IMR-90 (cell line): ENCODE measurements at places on chromosomes 5 and 9. TPM values are rescaled to one million over a fixed set of nuclear protein-coding genes. Genes with fewer than 3 reads are reported as not detected.

GRCh38 chr5:9482381-9482780, 63.5 kb downstream of the SEMA5A start:
- no peak for DNase-seq

GRCh38 chr9:69660304-69660703, 11.9 kb downstream of the APBA1 start:
- no peak for DNase-seq

DNA sequence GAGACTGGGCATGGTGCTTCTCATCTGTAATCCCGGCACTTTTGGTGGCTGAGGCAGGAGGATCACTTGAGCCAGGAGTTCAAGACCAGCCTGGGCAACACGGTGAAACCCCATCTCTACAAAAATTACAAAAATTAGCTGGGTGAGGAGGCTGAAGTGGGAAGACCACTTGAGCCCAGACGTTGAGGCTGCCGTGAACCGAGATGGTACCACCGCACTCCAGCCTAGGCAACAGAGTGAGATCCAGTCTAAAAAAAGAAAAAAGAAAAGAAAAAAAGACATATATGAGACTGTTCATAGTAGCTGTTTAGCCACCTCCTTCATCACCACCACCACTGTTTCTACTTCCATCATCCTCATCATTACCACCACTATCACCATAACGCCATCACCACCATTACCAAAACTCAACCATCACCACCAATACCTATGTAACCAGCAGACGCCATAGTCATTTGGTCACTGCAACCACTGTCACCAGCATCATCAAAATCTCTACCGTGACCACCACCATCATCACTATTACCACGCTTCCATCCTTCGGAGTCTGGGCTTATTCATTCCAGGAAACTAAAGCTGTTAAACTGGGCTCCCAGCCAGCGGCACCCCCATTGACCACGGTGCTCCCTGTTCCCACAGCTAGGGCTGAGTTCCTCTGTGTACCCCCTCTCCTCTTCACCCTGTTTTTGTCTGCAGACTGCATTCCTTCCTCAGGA, 8.4 kb upstream of the KIF12 start:
- no peak for DNase-seq

GRCh38 chr9:136511144-136511669, 28.4 kb upstream of the SEC16A start:
- DNase-seq = no peak

- no peak for DNase-seq
Observed at GRCh38 chr5:144267961-144268513, 97.4 kb downstream of the KCTD16 start.

- no peak for DNase-seq
Observed at GRCh38 chr5:148107608-148108007, 43.8 kb downstream of the SPINK5 start.

DNA sequence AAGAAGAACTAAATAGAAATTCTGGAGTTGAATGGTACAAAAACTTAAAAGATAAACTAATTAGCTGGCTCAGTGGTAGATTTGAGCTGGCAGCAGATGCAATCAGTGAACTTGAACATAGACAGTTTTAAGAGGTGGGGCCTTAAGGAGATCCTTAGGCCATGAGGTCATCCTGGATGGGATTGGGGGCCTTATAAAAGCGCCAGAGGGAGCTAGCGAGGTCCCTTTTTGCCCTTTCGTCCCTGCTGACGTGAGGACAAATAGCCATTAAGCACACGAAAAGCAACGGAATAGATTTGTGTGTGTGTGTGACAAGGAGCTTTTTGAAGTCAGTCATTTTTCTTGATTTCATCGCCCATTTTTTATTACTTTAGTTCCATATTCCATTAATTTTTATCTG, 83.3 kb downstream of the ZNF354C start:
- DNase-seq = peak; percentile 43

GRCh38 chr9:116191576-116192415, 38.2 kb downstream of the PAPPA start:
- no peak for DNase-seq

DNA sequence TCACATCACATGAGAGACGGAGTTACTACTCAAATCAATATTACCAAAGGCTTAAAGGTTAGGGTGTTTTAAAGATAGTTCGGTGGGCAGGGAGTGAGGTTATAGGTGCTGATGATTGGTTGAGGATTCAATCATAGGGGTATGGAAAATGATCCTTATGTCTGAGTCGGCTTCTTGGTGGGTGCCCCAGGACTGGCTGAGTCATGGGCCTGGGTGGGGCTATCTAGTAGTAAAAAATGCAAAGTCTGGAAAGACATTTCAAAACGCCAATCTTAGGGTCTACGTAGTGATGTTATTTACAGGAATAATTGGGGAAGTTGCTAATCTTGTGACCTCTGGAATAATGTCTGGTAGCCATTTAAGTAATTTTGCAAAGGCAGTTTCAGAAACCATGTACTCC, 15.2 kb upstream of the SPIN1 start:
- no peak for DNase-seq

GRCh38 chr5:38465702-38466423, 90.6 kb downstream of the LIFR start:
- no peak for DNase-seq

DNA sequence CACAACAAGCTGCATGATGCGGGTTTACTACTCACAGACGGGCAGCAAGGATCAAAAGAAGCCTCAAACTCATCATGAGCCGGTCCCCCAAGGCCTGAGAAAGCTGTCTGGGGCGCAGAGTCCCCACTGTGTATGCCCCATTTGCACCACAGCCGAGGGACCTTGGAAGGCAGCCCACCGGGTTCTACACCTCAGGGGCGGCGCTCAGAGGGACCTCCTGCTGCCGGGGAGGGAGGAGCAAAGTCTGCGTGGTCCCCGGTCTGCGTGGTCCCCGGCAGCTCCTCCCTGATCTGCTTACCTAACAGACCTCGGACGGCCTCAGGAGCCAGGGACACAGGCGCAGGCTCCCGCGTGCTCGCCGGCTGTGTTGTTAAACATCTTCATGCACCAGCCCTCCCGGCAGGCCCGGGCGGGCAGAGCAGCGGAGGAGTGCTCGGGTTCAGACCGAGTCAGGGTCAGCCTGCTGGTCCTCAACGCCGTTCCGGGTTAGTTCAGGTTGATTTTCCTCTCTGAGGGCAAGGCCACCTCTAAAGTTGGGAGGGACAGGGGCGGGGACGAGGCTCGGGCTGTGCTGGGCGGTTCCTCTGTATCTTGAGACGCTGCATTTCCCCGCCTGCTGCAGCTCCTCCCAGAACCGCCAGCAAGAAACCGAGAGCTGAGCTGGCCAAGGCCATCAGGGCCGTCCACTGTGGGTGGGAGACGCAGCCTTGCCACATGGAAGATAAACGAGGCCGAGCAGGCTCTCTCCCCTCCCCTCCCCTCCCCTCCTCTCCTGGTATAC, 74.6 kb downstream of the MRPL36 start:
- DNase-seq = no peak

DNA sequence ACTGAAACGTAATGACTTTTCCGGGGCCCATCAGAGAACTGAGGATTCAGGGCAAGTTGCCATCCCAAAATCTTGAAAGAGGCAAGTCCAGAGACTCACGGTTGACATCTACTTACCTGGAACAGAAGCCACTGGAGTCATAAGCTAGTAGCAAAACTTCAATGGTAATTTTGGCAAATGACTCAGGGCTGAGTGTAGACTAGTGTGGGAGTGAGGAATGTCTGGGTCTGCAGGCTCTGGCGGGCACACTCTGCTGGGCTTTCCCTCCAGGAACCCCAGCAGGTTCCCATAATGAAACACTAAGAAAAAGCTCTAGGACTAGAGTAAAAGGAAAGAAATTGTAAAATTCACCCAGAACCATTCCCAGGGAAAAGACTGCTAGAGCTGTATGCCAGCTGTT, 122.9 kb upstream of the NFIL3 start:
- peak; percentile 81 for DNase-seq

GRCh38 chr5:150149618-150150017, 6.0 kb downstream of the PDGFRB start:
- DNase-seq = no peak

- peak; percentile 63 for DNase-seq
Observed at GRCh38 chr9:115261656-115262081, 143.7 kb upstream of the TNC start.

- peak; percentile 19 for DNase-seq
Observed at GRCh38 chr5:115549154-115549553, 4.6 kb upstream of the FEM1C start.

Gene SPAG8
- 0.62 and 0.84 TPM in 2 replicates for polyA plus RNA-seq

Gene PRRX2
- polyA plus RNA-seq = 35.5 and 45.9 TPM in 2 replicates

Gene PTGES
- polyA plus RNA-seq = 6.3 TPM in 2 replicates

Gene PCDHA13
- polyA plus RNA-seq = not detected in 2 replicates

Gene DENND1A
- polyA plus RNA-seq = 21.2 and 21.4 TPM in 2 replicates

Gene CENPH
- polyA plus RNA-seq = 6.6 and 7.8 TPM in 2 replicates
